Astrocyte (in vitro differentiated cells and primary cell): ENCODE measurements at places on chromosomes 2 and 18.

- no peak for DNase-seq
Observed at GRCh38 chr2:60717691-60718090, 38.4 kb upstream of the PAPOLG start.

- no peak for DNase-seq
Observed at GRCh38 chr2:127097841-127098651, 8.9 kb downstream of the BIN1 start.

GRCh38 chr2:111049792-111050640 lies 70.7 kb upstream of the BCL2L11 start:
- peak; percentile 6 for DNase-seq

DNA sequence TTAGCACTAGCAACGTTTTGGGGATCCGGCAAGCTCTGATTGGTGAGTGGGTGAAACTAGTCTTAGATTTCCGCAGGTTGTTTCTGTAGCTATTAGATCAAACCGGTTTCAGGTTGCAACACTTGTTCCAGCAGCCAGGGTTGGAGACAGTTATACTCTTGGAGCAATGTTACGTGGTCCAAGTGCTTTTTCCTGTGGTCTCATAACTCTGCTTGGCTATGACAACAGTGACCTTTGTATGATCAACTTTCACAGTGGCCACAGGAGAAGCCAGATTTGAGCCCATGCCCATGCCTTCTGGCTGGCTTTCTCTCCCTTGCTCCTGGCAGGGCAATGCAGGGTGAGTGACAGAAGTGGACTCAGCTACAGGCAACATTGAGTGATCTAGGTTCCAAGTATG lies 84.5 kb upstream of the TAF1B start:
- no peak for DNase-seq

- DNase-seq = no peak
Observed at GRCh38 chr2:136130511-136130910, 12.6 kb upstream of the CXCR4 start.
